ENCODE measurements at places on chromosomes 12 and 14.

- no peak for DNase-seq
These were observed 224.2 kb downstream of the KCNC2 start for GRCh38 chr12:74985293-74985985.

DNA sequence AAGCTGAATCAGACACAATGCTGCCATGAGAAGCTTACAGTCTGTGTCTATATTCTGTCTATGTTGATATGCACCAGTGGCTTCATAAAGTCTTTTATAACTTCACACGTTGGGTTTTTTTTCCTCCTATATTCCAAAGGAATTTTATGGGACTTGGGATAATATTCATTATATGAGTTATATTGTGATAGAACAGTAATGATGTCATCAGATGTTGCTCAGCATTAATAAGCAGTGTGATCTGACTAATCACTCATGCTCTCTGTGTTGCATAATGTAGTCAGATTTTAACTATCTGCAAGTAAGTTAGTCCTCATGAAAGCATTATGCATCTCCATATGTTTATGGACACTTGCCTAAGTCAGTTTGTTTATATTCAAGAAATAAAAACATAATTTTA lies 159.6 kb downstream of the PLCZ1 start:
- DNase-seq: peak; percentile 1

DNA sequence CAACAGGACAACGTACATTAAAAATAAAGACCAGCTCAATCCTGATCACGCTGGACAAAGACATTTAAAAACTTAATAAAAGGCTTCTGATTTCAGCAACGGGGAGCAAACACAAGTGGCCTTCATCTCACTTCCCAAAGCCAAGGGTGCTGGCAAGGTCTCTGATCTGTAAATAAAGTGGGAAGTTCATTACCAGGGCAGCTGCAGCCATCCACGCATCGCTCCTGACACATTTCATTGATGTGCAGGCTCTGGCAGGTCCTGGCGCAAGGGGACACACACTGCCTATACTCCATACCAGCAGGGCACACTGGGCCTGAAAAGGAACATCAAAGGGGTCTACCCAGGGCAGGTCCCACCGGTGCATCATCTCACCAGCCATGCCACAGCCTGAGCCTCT lies 51.0 kb downstream of the VWF start:
- DNase-seq: peak; percentile 49

DNA sequence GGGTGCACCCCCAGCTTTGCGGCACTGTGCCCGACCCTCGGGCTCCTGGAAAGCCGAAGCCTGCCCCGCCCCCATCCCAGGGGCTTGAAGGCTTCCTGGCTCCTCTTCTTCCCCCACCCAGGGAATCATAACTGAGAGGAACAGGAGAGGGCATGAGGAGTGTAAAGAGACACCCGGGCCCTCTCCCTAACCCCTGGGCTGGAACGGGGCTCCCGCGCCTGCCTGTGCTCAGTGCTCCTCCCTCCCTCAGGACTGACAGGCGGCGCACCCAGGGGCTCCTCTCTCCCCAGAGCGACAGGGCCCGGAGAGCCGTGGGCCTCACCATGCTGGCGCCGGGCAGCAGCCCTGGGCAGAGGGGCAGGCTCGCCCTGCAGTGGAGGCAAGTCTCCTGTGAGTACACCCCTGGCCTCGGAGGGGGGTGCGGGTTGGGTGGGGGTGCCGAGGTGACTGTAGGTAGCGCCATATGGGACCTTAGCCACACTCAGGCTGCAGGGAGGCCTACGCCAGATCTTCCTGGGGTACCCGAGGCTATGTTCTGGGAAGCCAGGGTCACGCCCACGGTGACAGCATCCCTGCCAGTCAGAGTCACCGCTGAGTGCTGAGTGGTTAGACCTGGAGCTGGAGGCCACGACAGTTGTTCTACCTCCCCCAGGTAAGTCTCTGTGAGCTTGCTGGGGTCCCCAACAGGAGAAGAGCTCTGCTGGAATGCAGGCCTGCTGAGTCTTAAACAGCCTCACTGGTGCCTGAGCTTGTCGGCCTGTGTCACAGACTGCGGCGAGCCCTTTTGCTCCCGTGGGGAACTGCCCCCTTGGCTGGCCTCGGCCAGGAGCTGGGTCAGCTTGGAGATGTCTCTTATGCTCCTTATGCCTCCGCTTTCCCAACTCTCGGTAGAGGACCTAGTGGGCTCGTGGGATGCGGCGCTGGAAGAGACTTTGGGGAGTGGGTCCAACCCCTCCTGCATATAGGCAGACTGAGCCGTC lies 7.8 kb downstream of the LRTM2 start:
- DNase-seq: no peak

- DNase-seq: no peak
These were observed 127.1 kb downstream of the PRICKLE1 start for GRCh38 chr12:42462486-42462885.

DNA sequence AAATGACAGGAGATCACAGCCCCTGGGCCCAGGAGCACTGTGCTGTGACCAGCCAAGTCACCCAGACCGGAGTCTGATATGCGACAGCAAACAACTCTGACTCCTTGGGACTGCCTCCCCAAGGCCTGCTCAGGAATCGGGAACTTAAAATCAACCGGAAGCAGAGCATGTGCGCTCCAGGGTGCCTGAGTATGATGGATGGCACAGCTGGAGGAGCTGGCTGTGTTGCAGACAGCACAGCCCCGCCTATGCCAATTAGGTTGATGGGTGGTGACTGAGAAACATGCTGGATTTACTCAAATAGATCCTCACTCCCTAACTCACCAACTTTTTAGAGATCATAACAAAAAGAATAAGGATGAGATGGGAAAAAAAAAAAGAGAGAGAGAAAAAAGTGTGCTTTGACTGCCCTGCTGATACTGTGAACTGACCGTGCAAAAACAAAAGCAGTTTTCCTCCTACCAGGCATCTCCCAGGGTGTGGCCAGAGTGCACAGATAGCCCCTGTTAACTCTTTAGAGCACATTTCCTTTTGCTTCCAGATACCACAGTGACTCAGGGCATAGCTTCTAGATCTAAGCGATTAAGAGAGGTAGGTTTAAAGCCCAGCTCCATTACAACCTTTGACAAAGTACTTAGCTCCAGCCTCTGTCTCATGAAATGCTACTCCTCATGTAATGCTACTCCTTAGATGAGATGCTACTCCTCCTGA lies 27.4 kb upstream of the STON2 start:
- DNase-seq: peak; percentile 54

DNA sequence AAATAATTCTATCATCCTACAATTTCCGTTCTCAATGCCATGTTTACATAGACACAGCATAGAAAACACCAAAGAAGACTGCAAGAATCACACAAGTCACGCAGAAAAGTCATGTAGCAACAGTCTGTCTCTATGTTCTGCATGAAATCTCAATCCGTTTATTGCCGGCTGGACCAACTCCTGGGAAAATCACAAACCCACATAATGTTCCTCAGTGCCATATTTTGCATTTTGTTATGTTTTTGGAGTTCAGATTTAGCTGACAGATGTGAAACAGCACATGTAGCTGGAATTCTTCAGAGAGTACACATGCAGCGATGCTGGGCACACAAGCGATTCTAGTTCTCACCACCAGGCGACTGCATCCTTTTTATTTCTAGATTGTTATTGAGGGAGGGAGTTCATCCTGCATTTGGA lies 193.1 kb downstream of the APAF1 start:
- no peak for DNase-seq

DNA sequence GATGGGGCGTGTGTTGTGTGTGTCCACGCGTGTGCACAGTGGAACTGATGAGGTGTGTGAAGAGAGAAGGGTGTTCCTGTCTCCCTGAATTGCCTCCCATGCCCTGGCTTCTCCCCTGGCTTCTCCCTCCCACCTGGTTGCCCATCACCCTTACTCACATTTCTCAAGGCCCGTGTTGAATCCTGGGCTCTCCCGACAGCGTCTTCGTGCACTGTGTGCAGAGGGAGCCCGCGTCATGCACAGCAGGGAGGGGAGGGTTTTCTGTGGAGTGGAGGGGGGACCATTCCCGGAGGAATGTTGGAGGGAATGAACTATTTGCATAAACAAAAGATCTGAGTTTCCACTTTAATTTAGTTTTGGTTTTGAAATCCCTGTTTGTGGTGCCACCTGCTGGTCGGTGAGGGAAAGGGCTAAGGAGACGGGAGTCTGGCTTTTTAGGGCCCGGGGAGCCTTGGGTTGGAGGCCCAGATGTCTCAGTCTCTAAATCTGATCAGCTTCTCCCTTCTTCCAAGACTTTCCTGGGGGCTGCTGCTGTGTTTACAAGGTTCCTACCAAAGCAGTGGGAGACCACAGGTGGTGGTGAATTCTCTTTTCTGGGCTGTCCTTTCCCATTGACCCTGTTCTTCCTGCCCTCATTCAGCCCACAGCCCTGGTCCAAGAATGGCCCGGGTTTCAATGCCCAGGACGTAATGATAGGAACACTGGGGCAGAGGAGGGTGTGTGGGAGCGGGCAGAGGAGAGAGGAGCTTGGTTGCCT lies at the start of gene C1R:
Gene C1R, minus strand, starts transcription at position 217 of the 757 bp plus-strand sequence. Its CDS starts 57 bp downstream, at position 160.
- DNase-seq: peak; percentile 69

DNA sequence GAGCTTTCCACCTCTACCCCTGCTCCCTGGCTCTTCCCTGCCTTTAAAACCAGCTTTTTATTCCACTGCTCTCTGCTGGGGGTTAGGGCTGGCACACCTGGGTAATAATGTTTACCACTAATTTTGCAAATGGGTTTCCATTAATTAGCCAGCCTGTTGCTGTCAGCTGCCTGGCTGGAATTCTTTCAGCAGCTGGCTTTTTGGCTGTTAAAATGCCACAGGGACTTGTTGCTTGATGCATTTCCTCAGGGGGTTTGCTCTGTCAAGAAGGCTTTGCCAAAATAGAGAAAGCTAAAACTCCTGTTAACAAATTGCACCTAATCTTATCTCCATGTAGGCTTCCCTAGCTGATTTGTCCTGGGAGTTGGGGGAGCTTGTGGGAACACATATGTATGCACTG lies 51.8 kb upstream of the PSMC1 start:
- DNase-seq: no peak

GRCh38 chr14:95341564-95341963 lies 21.9 kb upstream of the CLMN start:
- no peak for DNase-seq

DNA sequence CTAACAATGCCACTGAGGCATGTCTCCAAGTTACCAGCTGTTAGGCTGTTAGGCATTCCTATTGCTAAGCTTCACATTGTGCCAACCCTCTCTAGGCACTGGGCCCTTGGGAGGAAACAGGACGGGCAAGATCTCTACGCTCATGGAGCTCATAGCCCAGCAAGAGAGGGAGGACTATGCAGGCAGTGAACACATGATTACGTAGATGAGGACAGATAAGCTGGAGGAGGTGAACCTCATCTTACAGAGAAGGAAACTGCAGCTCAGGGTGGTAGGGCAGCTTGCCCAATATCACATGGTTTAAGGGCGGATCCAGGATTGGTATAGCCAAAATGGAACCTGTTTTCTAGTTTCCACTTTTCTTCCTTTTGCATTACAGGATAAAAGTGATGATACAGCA lies 7.8 kb downstream of the UBE3B start:
- DNase-seq: no peak

DNA sequence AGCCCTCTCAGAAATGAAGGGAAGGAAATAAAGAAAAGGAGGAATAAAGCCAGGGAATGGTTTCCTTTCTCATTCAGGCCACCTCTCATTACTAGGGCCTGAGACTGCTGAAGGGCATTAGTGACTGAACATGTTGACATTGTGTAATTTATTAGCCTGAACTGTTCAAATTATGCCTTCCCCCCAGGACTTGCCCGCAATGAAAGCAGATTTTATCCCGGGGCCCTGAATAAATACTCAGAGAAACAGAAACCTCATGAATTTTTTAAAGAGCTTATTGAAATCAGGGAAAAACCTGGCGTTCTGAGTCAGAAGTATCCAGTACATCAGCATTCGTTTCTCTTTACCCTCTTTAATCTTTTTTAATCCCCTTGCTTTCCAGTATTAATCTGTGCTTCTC lies 35.9 kb upstream of the WSCD2 start:
- DNase-seq: peak; percentile 3

DNA sequence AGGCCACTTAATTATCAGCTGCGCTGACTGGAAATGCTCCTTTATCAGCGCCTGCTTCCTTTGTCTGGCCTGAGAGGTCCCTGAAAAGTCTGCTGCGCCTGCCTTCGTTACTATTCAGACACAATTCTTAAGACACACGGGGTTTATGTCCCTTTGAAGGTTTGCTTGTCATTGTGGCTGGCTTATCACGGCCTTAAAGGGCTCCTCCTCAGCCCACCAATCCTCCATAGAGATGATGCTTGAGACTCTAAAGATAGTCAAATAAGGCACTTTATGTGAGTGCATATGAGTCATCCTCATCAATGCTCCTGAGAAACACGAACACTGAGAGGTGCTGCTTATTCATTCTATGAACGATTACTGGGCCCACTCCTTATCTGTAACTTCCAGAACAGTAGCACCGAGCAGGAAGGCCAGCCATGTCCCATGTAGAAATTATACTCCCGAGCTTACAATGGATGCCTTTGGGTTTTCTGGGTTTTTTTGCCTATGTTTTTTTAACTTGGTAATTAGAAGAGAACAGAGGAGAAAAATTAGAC lies 1268.2 kb upstream of the TMEM132C start:
- no peak for DNase-seq

DNA sequence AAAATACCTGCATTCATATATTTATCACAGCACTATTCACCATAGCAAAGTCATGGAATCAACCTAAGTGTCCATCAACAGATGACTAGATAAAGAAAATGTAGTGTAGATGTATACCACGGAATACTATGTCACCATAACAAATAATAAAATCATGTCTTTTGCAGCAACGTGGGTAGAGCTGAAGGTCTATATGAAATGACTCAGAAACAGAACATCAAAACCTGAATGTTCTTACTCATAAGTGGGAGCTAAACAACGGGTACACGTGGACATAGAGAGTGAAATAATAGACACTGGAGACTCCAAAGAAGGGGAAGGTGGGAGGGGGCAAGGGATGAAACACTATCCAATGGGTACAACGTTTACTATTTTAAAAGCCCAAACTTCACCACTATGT lies 37.9 kb downstream of the SLC38A1 start:
- no peak for DNase-seq

DNA sequence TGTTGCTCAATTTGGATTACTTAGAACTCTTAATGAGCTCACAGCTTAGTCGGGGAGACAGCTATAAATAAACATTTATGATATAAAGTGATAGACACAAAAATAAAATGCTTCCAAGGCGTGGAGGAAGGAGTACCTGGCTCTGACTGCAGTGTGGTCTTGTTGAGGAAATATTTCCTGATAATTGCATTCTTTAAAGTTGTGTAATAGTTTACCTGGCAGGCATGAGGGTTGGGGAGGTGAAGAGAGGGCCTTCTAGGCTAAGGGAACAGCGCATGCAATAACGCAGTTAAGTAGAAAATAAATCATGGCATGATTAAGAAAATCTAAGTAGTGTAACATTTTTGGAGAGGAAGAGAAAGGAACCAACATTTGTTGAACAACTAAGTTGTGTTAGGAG lies 260.5 kb upstream of the ATP2B1 start:
- DNase-seq: no peak

DNA sequence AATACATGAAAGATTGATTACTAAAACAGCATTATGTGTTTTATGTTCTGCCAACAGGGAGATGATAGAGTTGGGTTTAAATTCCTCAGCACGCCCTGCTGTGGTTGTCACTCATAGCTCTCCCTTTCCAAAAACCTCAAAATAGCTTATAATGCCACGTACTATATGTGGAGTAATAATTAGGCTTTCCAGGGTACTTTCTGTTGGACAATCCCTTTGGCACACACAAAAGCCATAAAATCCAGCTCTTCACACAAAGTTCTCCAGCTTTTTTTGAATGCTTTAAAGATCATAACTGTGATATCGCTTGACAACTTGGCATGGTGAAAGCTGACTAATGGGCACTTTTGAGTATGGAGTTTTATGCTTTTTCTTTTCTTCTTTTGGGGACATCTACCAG lies 145.3 kb upstream of the DCN start:
- no peak for DNase-seq

GRCh38 chr14:65268594-65268993 lies 143.9 kb upstream of the FUT8 start:
- DNase-seq: no peak
